ENCODE measurements at places on chromosomes 6 and 20. TPM values are rescaled to one million over a fixed set of nuclear protein-coding genes. Genes with fewer than 3 reads are reported as not detected.

- DNase-seq = peak; percentile 83
Observed at GRCh38 chr20:12581644-12582289, 427.0 kb upstream of the SPTLC3 start.

DNA sequence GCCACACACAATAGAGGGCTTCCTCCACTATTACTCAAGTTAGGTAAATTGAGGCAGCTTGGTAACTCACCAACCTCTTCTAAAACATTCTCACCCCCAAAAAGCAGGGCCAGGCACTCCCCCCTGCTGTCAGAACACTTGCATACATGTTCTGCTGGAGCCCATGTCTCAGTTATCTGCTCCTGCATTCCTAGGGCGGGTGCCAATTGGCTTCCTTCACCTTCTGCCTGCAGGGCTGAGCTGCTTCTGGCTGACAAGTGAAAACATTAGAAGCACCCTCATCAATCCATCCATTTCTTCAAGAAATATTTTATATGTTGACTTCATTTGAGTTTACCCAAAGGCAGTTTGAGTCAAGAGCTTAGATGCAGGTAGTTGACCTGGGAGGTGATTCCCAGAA lies 4.5 kb upstream of the ENTPD6 start:
- no peak for DNase-seq

DNA sequence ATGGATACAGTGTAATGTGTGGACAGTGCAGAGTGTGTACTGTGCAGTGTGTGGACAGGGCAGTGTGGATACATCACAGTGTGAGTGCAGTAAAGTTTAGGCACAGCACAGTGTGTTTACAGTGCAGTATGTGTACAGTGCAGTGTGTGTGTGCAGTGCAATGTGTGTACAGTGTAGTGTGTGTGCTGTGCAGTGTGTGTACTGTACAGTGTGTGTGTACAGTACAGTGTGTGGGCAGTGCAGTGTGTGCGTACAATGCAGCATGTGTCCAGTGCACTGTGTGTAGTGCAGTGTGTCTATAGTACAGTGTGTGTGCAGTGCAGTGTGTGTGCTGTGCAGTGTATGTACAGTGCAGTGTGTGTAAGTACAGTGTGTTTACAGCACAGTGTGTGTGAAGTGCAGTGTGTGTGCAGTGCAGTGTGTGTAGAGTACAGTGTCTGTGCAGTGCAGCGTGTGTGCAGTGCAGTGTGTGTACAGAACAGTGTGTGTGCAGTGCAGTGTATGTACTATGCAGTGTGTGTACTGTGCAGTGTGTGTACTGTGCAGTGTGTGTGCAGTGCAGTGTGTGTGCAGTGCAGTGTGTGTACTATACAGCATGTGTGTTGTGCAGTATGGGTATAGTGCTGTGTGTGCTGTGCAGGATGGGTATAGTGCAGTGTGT lies 385.2 kb downstream of the KIF16B start:
- no peak for DNase-seq

GRCh38 chr6:84762220-84763002 lies 2.0 kb downstream of the TBX18 start:
- no peak for DNase-seq

DNA sequence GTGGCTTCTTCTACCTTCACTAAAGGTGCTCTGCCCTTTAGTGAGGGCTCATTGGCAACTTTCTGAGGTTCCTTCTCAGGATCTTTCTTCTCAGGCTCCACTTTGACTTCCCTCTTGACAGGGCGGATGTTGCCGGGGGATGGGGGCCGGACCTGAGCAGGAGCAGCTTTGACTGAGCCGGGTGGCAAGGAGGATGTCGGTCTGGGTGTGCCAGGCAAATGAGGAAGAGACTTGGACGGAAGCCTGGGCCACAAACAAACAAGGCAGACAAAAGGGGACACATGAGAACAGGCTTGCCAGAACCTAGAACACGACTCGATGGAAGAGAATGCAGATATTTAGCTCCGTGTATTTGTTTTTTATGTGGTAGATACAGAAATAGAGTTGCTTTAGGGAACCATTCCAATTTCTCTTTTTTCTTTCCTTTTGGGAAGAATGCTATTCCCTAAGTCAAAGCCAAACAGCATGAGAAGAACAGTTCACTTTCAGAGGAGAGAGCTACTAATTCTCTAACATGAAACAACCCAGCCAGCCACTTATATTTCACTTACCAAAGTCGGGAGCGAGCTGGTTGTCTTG lies 76.2 kb upstream of the BCLAF1 start:
- DNase-seq = no peak

The WFDC5 gene
- polyA plus RNA-seq = not detected
